Epithelial cell of proximal tubule (primary cell): ENCODE measurements at places on chromosomes 2 and 18.

- DNase-seq, result peak; percentile 62
Observed at GRCh38 chr2:109242654-109243331, 113.8 kb downstream of the SH3RF3 start.

DNA sequence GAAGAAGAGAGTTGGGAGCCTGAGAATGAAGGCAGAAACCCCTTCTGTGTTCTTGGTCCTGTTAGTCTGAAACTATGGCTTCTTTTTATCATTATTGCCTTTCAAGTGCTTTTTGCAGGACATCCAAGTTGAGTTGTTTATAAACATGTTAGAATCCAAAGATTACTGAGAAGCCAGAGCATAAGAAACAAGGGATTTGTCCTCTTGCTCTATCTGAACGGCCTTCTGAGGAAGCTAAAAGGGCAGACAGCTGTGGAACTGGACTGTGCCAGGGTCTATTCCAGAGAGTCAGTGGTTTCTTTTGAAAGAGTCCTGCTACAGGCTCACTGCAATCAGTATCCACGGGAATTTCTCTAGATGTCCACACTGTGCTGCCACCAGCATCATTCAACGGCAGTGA is 86.6 kb downstream of the ARHGAP28 start:
- no peak for DNase-seq

DNA sequence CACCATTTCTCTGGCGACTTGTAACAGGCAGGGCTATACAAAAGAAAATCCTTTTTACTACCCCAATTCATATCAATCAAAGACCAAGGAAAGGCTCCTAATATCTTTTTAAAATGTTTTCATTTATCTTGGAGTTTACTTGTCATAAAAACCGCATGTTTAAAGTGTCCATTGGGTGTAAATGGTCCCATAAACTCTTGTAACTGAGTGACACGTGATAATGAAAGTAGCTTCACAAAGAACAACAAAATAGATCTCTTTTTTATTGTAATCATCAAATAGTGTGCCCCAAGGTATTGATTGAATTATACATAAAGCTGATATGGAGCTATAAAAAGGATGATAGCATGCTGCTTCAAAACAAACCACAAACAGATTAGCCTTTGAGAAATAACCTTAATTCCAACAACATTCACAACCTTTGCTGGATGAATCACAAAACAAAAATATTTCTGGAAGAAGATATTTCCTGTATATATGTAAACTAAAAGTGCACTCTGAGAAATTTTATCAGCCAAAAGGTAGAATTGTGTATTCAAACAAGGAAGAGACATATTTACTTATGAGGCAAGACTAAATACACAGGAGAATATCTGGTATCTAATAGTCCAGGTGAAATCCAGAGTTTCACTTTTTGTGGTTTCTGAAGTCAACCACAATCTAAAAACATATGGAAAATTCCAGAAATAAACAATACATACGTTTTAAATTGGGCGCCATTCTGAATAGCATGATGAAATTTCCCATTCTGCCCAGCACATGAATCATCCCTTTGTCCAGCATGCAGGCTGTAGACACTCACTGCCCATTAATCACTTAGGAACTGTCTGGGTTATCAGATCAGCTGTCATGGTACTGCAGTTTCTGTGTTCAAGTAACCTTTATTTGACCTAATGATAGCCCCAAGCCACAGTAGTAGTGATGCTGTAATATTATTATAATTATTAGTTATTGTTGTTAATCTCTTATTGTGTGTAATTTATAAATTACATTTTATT is 237.5 kb downstream of the PIK3C3 start:
- no peak for DNase-seq

- no peak for DNase-seq
Observed at GRCh38 chr2:152623775-152624174, 93.5 kb downstream of the PRPF40A start.

GRCh38 chr2:20661421-20662307 is 5.3 kb upstream of the GDF7 start:
- no peak for DNase-seq

DNA sequence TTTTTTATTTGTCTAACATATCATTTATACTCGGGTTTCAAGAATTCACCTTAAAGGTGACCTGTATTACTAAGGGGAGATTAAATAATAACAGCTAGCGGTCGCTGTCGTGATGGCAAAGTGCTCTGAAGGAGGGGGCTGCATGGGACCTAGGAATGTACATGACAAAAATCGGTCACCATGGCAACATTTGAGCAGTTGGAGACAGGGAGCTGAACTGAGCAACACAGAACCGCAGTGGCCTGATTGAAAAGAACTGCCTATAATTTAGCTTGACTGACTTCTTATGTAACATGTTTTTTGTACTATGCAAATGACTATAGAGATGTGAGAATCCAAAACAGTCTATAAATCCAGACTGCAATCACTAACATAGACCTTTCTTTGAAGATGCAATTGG is 34.3 kb upstream of the EPHA4 start:
- no peak for DNase-seq

DNA sequence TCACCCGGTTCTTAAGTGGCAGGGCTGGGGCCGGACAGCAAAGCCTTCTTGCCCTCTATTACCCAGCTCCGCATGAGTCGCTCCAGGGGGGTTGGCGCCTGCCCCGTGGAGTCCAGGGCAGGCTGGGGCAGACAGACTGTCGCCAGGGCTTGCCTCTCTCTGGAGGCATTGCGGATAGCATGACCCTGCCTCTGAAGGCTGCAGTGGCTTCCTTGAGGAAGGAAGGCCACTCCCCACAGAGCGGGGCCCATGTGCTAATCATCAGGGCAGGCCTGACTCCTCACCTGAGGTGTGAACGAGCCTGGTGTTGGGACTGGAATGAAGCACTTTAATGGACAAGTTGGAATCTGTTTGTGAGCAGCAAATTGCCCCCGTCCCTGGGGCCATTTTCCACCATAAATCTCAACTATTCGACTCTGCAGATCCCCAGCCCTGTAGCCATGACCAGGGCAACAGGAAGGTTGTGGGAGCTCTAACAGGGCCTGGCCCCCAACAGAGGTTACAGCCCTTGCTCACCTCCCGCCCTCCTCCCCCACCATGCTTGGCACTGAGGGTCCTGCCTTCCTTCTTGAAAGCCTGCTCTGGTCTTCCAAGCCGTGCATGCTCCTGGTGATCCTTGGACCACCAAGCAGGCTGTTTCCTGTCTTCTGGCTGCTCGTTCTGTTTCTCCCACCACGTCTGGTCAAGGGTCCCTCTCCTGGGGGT is 144.9 kb upstream of the HAAO start:
- DNase-seq, result no peak

DNA sequence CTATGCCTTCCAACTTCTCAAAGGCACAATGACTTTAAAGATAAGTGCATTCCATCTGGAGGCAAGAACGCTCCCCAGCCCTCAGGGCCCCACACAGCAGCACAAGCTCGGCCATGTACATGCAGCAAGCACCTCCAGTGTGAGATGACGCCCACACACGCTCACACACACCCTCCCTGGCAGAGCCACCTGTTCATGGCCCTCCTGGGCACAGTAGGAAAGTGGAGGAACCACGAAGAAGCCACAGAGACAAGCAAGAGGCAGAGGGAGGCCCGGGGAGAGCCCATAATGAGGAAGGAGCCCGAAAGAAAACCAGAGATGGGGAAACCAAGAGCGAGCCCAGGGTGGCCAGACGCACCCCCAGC is 21.7 kb downstream of the BIN1 start:
- DNase-seq, result no peak

GRCh38 chr2:121903037-121903689 is 147.7 kb downstream of the TSN start:
- DNase-seq, result no peak

DNA sequence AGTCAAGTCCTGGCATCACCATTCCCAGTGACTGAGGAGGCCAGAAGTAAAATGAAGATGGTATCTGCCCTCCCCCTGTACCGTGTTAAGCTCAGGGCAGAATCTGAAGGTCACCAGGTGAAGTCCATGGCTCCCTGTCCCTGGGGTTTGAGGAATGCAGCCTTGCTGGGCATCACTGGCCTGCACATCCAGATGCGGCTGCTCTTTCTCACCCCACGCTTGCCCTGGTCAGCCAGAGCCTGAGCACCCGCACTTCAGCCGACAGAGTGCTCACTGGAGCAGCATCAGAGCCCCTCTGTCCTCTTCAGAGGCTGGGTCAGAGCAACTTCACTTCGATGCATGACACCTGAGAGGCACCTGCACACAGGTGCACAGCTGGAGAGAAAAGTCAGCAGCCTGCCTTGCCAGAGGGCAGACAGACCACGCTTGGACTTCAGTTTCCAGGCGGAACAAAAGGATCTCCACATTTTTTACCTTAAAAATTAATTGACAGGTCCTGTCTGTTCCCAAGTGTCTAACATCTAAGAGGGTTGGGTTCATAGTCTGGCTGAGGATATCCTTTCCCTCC is 267.3 kb downstream of the ANAPC1 start:
- DNase-seq, result no peak

DNA sequence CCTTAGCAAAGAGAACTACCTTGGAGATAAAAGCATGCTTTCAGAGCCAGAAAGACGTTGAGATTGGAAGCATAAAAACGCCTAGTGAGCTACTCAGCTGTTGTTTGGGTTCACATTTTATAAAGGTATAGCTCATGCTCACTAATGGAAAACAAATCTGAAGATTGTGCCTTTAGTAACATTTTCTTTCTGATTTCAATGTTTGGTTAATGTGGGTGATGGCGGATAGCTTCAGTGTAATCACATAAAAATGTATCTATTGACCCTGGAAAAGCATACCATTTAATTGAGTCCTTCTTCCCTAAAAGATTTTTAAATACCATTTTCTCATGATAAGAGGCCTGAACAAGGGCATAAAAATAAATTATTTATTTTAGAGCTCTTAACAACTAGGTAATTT is 73.4 kb downstream of the DTNA start:
- DNase-seq, result no peak

GRCh38 chr2:236964291-236964690 is 121.4 kb upstream of the COPS8 start:
- DNase-seq, result no peak

DNA sequence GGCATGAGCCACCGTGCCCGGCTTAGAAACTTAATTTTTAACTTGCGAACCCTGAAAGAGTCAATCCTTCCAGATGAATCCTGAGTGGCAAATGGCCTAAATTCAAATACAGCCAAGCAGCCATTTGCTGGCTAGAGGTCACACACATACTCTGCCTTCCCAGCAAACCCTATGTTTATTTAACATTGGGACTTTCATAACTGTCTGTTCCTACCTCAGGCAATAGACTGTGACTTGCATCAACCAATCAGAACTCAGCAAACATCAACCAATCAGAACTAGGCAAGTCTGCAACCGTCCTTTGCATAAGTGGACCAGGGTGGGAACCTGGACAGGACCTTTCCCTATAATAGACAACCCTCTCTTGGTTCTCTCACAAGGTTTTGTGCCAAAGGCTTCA is 127.5 kb downstream of the DTNB start:
- no peak for DNase-seq
